H54 (cell line): ENCODE measurements at places on chromosomes 4 and X.

GRCh38 chrX:38824176-38824575, 22.9 kb downstream of the MID1IP1 start:
- DNase-seq: no peak

DNA sequence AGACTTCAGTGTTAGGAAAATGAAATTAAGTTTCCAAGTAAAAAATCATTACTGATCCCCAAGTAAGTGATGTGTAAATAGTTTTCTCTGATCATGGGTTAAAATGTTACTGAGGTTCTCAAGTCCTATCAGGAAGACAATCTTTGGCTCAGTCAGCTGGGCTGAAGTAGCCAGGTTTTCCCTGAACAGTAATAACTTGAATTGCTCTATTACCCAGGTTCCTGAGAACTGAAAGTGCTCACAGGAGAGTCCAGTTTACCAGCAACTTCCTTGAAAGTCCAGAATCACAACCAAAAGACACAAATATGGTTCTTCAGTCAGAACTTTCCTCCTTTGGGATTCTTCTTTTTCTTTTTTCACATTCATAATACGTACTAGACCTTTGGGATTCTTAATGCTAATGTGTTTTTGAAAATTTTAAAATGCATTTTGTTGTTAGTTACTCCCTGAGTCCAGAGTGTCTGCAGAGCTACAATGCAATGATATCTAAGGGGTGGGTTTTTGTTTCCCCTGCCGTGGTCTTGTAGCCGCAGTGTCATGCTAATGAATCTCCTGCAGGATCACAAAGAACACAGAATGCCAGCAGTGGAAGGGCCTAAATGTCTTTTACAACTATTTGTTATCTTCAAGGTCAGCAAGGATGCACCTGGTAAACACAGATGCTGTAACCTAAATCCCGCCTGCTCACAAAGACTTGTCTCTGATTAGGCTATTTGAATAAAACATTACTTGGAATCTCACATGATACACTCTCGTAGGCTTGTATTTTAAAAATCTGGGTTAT, 439.8 kb upstream of the NR3C2 start:
- no peak for DNase-seq

- DNase-seq: no peak
These were observed 16.9 kb downstream of the CTAG1B start for GRCh38 chrX:154602226-154602625.

DNA sequence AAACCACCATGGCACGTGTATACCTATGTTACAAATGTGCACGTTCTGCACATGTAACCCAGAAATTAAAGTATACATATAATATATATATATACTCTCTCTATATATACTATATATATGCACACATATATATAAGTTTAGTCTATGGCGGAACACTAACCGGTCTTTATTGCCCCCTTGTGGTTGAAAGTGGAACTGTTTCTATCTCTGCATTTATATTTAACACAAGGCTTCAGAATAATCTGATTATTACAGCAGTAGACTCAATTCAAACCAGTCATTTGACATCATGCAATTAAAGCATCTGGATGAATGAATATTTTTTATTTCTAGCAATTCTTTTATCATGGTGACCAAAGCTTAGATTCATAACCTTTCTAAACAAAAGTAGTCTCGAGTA, 14.6 kb downstream of the RAB9B start:
- DNase-seq: no peak

DNA sequence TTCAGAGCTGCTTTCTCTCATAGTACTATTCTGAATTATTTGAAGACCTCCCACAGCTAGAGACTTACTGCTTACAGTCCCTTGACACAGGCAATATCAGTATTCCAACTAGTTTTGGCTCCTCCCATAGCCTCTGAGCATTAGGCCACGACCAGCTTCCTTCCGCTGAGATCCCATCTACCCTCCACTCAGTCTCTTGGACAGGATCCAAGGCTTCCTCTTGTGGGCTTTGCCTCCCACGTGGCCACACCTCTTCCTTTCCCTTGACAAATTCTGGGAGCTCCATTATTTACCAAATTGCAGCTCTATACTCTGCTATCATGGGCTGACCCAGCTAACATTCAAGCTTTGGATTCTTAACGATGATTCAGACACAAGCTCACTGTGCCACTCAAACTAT, 470.4 kb upstream of the GALNT7 start:
- DNase-seq: no peak

- DNase-seq: no peak
These were observed 99.4 kb upstream of the NDP start for GRCh38 chrX:44072631-44073030.

DNA sequence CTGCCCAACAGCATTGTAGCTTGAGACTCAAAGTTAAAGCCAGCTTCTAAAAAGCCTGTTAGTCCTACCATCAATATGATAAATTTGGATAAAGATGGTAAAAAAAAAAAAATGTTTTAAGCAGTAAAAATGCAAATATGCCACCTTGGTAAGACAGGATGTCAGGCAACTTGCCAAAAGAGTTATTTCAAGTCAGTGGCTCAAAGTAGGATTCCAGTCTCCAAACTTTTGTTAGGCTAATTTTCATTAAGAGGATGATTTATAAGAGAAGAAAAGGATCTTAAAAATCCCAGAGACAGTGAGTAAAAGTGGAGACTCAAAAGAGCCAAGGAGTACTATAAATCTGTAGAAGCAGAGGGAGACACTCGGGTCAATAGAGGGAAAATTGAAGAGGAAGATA, 47.5 kb downstream of the GASK1B start:
- DNase-seq: no peak

GRCh38 chr4:54898656-54899340, 226.6 kb downstream of the KDR start:
- DNase-seq: no peak

DNA sequence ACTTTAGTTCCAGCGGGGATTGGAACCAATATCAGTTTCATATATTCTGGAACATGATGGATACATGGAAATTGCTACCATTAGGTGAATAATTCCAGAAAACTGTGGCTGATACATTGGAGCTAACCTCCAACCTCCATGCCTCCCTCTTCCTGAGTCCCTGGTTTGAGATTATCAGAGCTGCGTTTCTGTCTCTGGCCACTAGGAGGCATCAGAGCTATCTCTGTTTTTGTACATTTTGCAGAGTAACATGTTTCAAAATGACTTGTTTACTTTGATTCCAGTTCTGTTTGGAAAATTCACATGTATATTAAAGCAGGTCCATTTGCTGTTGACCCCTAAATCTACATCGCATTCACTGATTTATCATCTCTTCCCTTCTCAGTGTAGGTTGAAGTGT, 2.4 kb upstream of the RAB40AL start:
- DNase-seq: no peak

DNA sequence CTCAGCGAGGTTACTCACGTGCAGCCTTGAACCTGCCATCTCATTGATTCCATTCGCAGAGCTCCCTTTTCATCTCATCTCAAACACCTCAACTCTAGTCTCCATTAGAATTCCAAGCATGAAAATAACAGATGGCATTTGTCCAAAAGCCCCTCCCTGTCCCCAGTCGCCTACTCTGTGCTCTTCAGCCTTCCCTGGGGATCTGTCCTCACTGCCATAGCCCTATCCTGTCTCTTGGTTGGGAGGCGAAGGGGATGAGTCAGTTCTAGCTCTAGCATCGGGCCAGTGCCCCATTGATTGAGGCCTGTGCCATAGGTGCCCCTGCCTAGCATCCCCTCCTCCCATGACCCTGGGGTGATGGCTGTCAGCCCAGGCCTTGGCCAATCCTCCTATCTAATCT, 134.0 kb upstream of the PJA1 start:
- DNase-seq: no peak

GRCh38 chrX:27728291-27728690, 79.5 kb upstream of the MAGEB10 start:
- DNase-seq: no peak

DNA sequence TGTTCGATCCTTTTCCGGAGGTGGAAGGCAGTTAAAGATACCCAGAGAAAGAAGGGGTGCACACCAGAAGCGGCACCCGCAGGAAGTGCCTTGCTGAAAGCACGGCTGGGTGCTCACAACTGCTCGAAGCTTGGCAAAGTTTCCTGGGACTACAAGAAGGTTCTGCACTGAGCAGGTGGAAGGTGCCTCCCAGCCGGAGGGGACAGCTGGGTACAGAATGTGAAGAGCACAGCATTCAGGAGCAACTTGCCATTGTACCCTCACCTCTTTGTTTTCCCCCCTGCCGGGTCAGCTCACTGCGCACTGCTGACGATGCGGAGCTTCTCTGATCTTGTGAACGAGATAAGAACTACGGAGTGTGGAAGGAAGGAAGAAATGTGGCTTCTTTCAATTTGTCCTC, 289.2 kb downstream of the FBXW7 start:
- no peak for DNase-seq

GRCh38 chr4:108058685-108059440, 69.2 kb downstream of the HADH start:
- peak; percentile 10 for DNase-seq

- DNase-seq: no peak
These were observed 2105.9 kb downstream of the ARAP2 start for GRCh38 chr4:34138385-34138784.

DNA sequence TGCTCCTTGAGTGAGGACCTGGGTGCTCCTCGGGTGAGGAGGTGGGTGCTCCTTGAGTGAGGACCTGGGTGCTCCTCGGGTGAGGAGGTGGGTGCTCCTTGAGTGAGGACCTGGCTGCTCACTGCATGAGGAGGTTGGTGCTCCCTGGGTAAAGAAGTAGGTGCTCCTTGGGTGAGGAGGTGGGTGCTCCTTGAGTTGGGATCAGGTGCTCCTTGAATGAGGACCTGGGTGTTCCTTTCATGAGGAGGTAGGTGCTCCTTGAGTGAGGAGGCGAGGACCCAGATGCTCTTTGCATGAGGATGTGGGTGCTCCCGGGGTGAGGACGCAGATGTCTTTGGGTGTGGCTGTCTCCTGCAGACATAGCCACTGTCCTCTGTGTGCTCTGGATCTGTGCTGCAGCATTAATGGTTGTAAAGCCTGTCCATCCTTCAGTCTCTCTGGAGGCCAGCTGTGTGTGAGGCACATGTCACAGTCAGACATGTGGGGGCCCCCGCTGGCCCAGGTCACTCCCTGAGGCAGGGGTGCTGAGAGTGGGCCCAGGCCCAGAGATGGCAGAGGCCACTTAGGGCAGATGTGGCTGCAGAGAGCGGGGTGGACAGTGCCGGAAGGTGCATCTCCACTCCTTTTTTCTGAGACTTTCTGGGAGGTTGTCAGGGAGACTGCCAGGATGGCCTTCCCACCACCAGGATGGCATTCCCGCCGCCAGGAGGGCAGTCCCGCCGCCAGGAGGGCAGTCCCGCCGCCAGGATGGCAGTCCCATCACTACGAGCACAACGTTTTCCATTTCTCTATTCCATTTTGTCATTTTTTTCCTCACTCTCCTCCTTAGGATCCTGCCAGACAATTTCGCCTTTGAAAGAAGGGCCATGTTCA, 101.8 kb downstream of the HMX1 start:
- DNase-seq: no peak

DNA sequence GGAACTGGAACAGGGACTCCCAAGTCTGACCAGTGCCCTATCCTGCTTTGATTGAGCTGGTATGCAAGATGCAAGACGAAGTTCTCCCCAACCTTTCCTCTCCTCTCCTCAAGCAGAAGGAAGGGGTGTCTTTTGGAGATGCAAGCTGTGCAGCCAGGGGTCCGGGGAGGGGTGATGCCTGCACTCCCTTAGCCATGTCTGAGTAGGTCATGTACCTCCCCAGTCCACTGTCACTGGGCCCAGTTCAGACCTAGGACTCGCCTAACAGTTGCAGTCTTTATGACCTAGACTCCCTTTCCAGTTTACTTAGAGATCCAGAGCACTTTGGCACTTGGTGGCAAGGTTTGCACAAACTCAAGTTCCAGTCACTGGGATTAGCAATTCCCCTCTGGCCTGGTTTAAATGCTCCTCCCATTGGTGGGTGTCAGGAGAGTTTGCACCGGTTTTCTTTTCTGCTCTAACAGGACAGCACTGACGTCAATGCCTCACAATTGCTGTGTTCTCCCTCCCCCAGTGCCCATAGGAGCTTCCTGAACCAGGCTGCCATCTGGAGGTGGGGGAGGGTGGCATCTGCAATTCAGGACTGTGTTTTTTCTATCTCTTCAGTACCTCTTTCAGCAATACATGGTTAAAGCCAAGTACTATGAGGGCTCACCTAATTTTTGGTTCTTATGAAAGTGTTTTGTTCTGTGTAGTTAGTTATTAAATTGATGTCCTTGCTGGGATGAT, 782.2 kb downstream of the ARAP2 start:
- DNase-seq: no peak

DNA sequence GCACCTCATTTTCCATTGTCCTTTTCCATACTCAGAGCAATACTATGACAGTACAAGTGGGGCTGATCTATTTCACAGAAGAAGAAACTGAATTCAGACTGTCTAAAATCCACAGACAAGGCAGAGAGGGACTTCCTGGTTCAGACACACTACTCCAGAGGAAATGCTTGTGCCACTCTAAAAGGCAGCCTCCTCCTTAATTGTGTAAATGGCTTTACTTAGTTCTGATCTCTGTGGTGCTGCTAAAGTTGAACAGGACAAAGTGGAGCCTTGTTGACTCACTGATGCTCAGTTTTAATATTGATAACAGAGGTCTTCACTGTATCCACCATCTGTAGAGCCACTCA, 122.4 kb downstream of the KIT start:
- DNase-seq: no peak

GRCh38 chr4:156732634-156733033, 239.0 kb downstream of the PDGFC start:
- DNase-seq: no peak

- DNase-seq: peak; percentile 51
These were observed 5.9 kb downstream of the TIMM17B start for GRCh38 chrX:48891402-48892288.

DNA sequence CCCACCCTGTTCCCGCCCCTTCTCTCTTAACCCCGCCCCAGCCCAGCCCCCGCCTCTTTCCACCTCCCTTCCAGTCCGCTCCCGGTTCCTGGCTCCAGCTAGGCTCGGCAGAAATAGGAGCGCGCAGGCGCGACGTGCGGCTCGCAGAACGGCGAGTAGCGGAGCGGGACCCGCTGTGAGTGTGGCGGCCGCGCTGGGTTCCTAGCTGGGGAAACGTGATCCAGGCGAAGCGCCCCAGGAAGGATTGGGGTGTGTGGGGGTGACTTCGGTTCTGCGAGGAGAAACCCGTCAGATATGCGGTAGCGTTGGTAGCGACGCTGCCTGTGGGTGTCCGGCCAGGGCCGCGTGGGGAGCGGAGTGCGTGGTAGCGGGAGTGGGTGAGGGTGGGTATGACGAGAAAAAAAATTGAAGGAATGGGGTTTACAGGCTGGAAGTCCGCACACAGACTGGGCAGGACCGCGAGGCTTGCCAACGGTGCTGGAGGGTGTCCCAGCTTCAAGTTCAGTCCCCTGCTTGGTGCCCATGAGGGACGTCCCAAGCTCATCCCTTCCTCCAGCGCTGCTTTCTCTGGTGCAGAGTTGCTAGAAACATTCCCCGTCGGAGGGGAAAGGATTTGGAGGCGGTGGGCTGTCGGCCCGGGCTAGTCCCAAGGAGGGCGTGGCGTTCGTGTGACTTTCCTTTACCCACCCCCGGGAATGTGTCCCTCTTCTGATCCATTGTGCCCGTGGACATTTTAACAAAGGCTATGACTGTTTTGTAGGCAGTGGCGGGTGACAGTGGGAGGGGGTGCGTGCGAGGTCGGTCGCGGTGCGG, at the start of gene PRRG1:
Gene PRRG1, plus strand, starts transcription at position 144 of the 813 bp plus-strand sequence. CDS start 56,886 bp downstream, outside the sequence.
- peak; percentile 19 for DNase-seq

- DNase-seq: no peak
These were observed 20.2 kb upstream of the CCKAR start for GRCh38 chr4:26510334-26510964.

- DNase-seq: no peak
These were observed 13.9 kb downstream of the RP2 start for GRCh38 chrX:46850771-46851170.
